Neural progenitor cell (in vitro differentiated cells): ENCODE measurements at places on chromosomes 3 and 15. TPM values are rescaled to one million over a fixed set of nuclear protein-coding genes. Genes with fewer than 3 reads are reported as not detected.

Gene PARP6
- 34.3 and 38.6 TPM in 2 replicates for total RNA-seq

Gene CPNE9
- 0.43 TPM in 1 of 2 replicates, not detected in the other for total RNA-seq

Gene ATP8B4
- total RNA-seq = 2.0 and 2.7 TPM in 2 replicates

Gene GHSR
- total RNA-seq = not detected in 2 replicates

Gene INAFM2
- 11.5 and 18.2 TPM in 2 replicates for total RNA-seq

Gene CCDC80
- total RNA-seq = 14.7 and 21.5 TPM in 2 replicates

Gene MGLL
- 0.12 and 0.15 TPM in 2 replicates for total RNA-seq

Gene CSTA
- not detected in 2 replicates for total RNA-seq

Gene NAALADL2
- 7.3 and 11.5 TPM in 2 replicates for total RNA-seq

DNA sequence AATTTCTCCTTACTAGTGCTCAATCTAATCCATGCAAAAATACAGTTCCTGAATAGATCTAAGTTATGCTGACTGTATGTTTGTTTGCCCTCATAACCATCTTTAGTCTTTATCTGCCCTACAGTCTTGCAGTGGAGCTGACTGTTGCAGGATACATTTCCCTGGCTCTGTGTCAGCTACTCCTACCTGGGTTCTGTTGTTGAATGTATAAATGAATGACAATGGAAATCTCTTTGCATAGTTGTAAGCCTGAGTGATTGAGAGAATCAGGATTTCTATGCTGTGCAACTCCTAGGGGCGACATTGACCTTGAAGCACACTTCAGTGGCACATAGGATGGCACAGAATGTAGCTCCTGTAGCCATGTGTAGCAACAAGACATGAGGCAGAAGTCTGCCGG lies 16.0 kb upstream of the ZBBX start:
- no peak for DNase-seq
- H3K4me1 ChIP-seq = no peaks in the 10 kb centered on the region
- H3K36me3 ChIP-seq = no peaks in the 10 kb centered on the region
- H3K27me3 ChIP-seq = no peaks in the 10 kb centered on the region
- H3K27ac ChIP-seq = no peak overlapping the region

- no peak overlapping the region for H3K4me3 ChIP-seq
- H3K27ac ChIP-seq = no peak overlapping the region
- H3K36me3 ChIP-seq = no peaks in the 10 kb centered on the region
- H3K27me3 ChIP-seq = no peaks in the 10 kb centered on the region
These were observed 73.1 kb upstream of the BHLHE40 start for GRCh38 chr3:4906107-4906621.

DNA sequence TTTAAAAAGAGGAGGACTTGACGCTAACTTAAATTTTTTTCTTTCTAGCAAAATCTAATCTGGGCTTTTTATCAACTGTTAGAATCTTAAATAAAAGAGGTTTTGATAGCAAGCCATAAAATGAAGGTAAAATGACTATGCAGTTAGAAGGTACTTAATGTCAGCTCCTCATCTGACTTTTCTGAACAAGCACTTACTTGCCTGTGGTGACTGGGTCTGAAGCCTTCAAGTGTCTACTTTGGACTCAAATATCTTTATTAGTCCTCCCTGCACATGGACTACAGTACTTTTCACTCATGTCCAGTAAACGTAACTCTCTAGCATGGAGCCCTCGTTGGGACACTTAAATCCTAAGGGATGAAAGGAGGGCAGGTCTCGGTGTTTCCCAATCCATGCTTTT lies 135.9 kb downstream of the P2RY1 start:
- no peak for DNase-seq
- no peak overlapping the region for H3K27ac ChIP-seq
- no peaks in the 10 kb centered on the region for H3K27me3 ChIP-seq
- no peak overlapping the region for H3K4me3 ChIP-seq

DNA sequence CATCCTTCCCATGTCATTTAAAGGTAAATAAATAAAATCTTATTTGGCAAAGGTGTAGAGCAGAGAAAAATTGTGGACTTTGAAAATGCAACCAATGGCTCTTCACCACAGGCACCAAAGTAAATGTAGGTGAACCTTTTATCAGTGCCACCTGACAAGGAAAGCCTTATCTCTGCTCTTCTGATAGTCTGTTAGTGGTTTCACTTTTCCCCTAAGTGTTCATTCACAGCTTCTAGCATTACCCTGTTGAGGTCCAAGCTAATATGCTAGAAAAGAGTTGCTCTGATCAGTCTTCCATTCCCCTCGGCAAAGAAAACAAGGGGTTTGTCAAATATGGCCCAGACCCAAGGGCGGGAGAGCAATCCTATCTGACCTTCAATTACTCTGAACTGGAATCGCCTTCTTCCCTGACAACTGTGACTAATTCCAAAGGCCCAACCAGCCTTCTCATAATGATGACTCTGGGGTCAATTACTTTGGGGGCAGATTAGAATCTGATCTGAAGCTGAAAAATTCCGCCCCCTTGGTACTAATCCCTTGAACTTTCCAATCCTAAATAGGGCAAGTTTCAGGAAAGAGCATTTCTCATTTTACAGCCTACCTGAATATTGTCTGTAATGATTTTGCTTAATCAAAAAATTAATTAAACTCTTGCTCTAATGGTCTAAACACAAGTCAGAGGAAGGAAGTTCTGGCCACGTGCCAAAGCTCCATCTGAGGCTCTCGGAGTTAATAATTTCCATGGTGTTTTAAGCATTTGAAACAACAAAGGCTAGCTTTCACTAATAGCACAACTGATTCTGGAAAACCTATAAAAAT lies 52.4 kb downstream of the SETMAR start:
- H3K4me1 ChIP-seq = no peaks in the 10 kb centered on the region
- H3K27me3 ChIP-seq = no peaks in the 10 kb centered on the region
- H3K36me3 ChIP-seq = no peaks in the 10 kb centered on the region
- H3K4me3 ChIP-seq = no peak overlapping the region
- H3K27ac ChIP-seq = no peak overlapping the region

GRCh38 chr3:195117978-195118581 lies 152.9 kb downstream of the XXYLT1 start:
- H3K27me3 ChIP-seq = no peaks in the 10 kb centered on the region
- H3K4me1 ChIP-seq = peaks cover 15% of the 10 kb centered on the region
- H3K36me3 ChIP-seq = no peaks in the 10 kb centered on the region

DNA sequence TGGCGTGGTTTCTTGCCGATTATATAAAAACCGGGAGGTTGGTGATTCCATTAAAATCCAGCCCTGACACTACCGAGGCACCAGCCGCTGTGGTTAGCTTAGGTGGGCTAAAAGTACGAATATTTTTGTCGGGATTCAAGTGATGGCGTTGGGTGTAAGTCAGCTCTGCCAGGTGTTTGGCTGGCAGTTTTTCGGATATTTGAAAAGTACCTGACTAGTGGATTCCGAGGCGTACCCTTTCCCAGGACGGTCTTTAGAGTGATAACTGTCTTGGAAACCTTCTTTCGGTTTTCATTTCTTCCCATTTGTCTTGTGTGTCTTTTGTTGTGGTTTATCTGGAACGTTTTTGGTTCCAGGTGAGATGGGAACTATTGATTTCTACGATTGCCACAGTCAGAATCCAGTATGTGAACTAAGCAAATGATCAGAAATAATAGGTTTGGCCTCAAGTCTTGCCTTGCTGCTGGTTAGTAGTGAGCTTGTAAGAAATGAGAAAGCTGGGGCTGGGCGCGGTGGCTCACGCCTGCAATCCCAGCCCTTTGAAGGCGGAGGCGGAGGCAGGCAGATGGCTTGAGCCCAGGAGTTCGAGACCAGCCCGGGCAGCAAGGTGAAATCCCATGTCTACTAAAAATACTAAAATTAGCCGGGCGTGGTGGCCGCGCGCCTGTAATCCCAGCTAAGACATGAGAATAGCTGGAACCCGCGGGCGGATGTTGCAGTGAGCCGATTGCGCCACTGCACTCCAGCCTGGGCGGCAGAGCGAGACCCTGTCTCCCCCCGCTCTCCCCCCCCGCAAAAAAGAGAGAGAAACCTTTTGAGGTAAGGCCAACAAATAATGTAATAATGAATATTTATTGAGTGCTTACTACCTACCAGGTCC lies 1.4 kb downstream of the FYTTD1 start:
- H3K4me1 ChIP-seq = peaks cover 9% of the 10 kb centered on the region
- no peaks in the 10 kb centered on the region for H3K36me3 ChIP-seq
- peaks cover 35% of the 10 kb centered on the region for H3K27me3 ChIP-seq
- peak overlapping the region; percentile 77 for H3K4me3 ChIP-seq
- H3K27ac ChIP-seq = no peak overlapping the region

GRCh38 chr15:31200735-31201151 lies 99.2 kb upstream of the TRPM1 start:
- no peaks in the 10 kb centered on the region for H3K27me3 ChIP-seq
- peaks cover 4% of the 10 kb centered on the region for H3K4me1 ChIP-seq
- H3K27ac ChIP-seq = no peak overlapping the region

- H3K4me1 ChIP-seq = no peaks in the 10 kb centered on the region
- peaks cover 2% of the 10 kb centered on the region for H3K27me3 ChIP-seq
- H3K4me3 ChIP-seq = no peak overlapping the region
- no peak overlapping the region for H3K27ac ChIP-seq
- no peaks in the 10 kb centered on the region for H3K36me3 ChIP-seq
These were observed 27.5 kb upstream of the CFAP161 start for GRCh38 chr15:81106560-81106959.

- H3K4me3 ChIP-seq = no peak overlapping the region
- peaks cover 17% of the 10 kb centered on the region for H3K4me1 ChIP-seq
These were observed 526.0 kb downstream of the FOXP1 start for GRCh38 chr3:71057526-71057894.

DNA sequence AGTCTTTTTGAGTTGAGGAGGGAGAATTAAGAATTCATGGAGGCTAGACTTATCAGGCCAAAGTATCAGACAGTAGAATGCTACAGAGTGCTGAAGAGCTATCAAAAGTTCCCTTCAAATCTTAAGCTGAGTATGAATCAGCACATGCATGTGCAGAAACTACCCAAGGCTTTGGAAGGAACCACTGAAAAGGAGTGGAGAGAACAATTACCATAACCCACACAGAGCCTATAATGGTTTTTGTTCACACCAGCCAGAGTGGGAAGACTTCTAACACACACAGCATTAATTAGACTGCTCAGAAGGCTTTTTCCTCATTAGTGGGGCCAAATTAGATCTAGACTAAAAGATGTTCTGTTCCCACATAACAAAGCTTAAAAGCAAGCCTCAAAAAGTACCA lies 83.7 kb upstream of the SLC6A11 start:
- H3K4me3 ChIP-seq = no peak overlapping the region
- no peak overlapping the region for H3K27ac ChIP-seq
- H3K36me3 ChIP-seq = no peaks in the 10 kb centered on the region

DNA sequence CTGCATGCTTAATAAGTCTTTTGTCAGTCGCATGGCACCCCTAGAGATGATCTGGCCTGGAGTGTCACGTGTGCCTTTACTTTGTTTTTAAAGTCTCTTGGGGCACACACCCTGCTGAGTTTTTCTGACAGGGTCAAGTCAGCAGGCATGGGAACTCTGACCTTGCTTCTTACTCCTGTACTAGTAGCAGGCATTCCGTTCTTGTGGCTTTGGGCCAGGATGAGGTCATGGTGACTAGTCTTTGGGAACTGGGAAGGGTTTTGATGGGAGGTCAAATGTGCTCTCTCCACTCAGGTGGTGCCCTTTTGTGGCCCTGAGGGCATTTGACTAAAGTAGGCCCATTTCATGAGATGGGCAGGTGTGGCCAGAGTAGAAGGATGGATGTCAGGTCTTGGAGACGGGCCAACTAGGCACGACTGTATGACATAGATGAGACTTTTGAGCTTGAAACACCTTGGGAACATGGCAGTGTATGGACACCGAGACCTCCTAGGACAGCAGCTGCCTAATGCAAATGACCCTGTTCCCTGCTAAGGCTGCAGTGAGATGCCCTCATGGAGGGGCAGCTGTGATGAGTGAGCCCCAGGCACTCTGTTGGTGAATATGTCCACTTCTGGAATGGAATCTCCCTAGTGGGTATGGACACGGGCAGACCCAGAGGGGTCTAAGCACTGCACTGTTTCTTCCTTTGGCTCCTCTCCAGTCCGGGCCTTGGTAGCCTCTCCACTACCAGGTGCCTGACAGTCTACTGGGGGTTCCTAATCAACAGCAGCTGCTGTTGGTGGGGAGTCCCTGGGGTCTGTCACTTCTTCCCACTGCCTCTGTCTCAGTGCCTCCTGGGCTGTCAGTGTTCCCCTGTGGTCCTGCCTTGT lies 16.4 kb downstream of the SRPRB start:
- no peaks in the 10 kb centered on the region for H3K4me1 ChIP-seq
- H3K36me3 ChIP-seq = peaks cover 7% of the 10 kb centered on the region
- DNase-seq = peak; percentile 16
- no peaks in the 10 kb centered on the region for H3K27me3 ChIP-seq

GRCh38 chr3:31172336-31172735 lies 277.9 kb upstream of the GADL1 start:
- no peak for DNase-seq
- no peaks in the 10 kb centered on the region for H3K27me3 ChIP-seq
- no peaks in the 10 kb centered on the region for H3K36me3 ChIP-seq
- peaks cover 8% of the 10 kb centered on the region for H3K4me1 ChIP-seq

DNA sequence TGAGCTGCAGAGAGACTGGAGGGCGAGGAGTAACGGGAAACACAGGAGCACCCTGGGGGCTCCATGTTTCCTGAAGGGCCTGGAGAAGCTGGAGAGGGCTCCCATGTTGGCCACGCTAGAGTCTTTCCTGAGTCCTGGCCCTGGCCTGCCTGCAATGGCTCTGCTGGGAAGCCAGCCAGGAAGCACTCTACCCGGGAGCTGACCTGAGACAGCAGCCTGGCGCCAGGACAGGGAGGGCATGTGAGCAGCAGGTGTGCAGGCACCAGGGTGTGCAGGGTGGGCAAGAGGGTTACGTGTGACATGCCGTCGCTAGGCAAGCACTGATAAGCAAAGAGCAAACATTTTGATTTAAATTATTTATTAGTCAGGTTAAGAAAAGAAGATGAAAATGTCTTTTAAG lies 301.4 kb downstream of the OCA2 start:
- H3K4me1 ChIP-seq = peaks cover 22% of the 10 kb centered on the region
- no peak overlapping the region for H3K4me3 ChIP-seq

GRCh38 chr15:51672155-51672687 lies 9.1 kb upstream of the SCG3 start:
- peak; percentile 18 for DNase-seq
- no peak overlapping the region for H3K27ac ChIP-seq
- H3K4me1 ChIP-seq = peaks cover 16% of the 10 kb centered on the region
- H3K4me3 ChIP-seq = no peak overlapping the region

- H3K4me1 ChIP-seq = no peaks in the 10 kb centered on the region
- no peak overlapping the region for H3K27ac ChIP-seq
- DNase-seq = no peak
These were observed 36.2 kb downstream of the AP4E1 start for GRCh38 chr15:50944672-50945071.

GRCh38 chr3:126998320-126998719 lies 15.4 kb downstream of the PLXNA1 start:
- no peaks in the 10 kb centered on the region for H3K27me3 ChIP-seq
- H3K4me1 ChIP-seq = peaks cover 11% of the 10 kb centered on the region
- no peaks in the 10 kb centered on the region for H3K36me3 ChIP-seq
- no peak for DNase-seq

GRCh38 chr3:115380883-115381572 lies 233.9 kb upstream of the ZBTB20 start:
- no peak overlapping the region for H3K27ac ChIP-seq
- no peak overlapping the region for H3K4me3 ChIP-seq
- H3K4me1 ChIP-seq = peaks cover 6% of the 10 kb centered on the region
- no peaks in the 10 kb centered on the region for H3K36me3 ChIP-seq
- no peaks in the 10 kb centered on the region for H3K27me3 ChIP-seq
- DNase-seq = no peak

- H3K27me3 ChIP-seq = no peaks in the 10 kb centered on the region
- no peak for DNase-seq
- H3K27ac ChIP-seq = no peak overlapping the region
- H3K4me3 ChIP-seq = no peak overlapping the region
- H3K4me1 ChIP-seq = peaks cover 11% of the 10 kb centered on the region
These were observed 16.5 kb downstream of the PLXNA1 start for GRCh38 chr3:126999383-126999782.

- no peaks in the 10 kb centered on the region for H3K36me3 ChIP-seq
- no peak overlapping the region for H3K27ac ChIP-seq
- H3K4me1 ChIP-seq = peaks cover 9% of the 10 kb centered on the region
- peak; percentile 21 for DNase-seq
- H3K4me3 ChIP-seq = no peak overlapping the region
These were observed 13.4 kb downstream of the STT3B start for GRCh38 chr3:31546162-31546561.
